ENCODE measurements at places on chromosomes 5 and 9. TPM values are rescaled to one million over a fixed set of nuclear protein-coding genes. Genes with fewer than 3 reads are reported as not detected.

The PCDHGC3 gene
- total RNA-seq, result 0.35 TPM

The ELOVL7 gene
- total RNA-seq, result 2.8 TPM

The OR1J1 gene
- total RNA-seq, result not detected

The PWWP2A gene
- 28.2 TPM for total RNA-seq

- no peaks in the 10 kb centered on the region for H3K4me1 ChIP-seq
- H3K36me3 ChIP-seq, result no peaks in the 10 kb centered on the region
- no peak overlapping the region for H3K4me3 ChIP-seq
- no peak for DNase-seq
- no peak overlapping the region for H3K27ac ChIP-seq
Observed at GRCh38 chr5:58923355-58923754, 340.5 kb downstream of the RAB3C start.

GRCh38 chr9:131304676-131305355, 15.3 kb downstream of the PLPP7 start:
- DNase-seq, result no peak
- H3K27ac ChIP-seq, result no peak overlapping the region
- no peaks in the 10 kb centered on the region for H3K27me3 ChIP-seq
- H3K36me3 ChIP-seq, result no peaks in the 10 kb centered on the region
- no peaks in the 10 kb centered on the region for H3K4me1 ChIP-seq

DNA sequence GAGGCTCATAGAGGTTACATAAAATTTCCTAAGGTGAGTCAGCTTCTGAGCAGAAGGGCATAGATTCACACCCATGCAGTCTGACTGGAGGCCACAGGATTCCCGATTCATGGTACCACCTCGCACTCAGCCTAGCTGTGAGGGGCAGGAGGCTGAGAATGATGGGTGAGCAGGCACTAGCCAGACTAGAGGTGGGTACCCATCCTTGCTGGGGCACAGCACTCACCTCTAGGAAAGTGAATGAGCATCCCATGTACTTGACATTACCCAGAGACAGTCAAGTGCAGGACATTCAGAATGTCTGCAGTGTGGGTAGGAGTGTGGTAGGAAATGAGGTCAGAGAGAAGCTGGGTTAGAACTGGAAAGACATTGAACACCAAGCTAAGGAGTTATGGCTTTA, 255.5 kb downstream of the CDK5RAP2 start:
- H3K4me3 ChIP-seq, result no peak overlapping the region
- H3K36me3 ChIP-seq, result no peaks in the 10 kb centered on the region
- DNase-seq, result no peak
- no peaks in the 10 kb centered on the region for H3K27me3 ChIP-seq
- H3K27ac ChIP-seq, result no peak overlapping the region
- no peaks in the 10 kb centered on the region for H3K4me1 ChIP-seq

GRCh38 chr5:4410151-4410550, 730.0 kb upstream of the ADAMTS16 start:
- H3K27ac ChIP-seq, result no peak overlapping the region
- no peaks in the 10 kb centered on the region for H3K36me3 ChIP-seq
- no peak for DNase-seq
